ENCODE measurements at places on chromosomes 4 and X. TPM values are rescaled to one million over a fixed set of nuclear protein-coding genes. Genes with fewer than 3 reads are reported as not detected.

DNA sequence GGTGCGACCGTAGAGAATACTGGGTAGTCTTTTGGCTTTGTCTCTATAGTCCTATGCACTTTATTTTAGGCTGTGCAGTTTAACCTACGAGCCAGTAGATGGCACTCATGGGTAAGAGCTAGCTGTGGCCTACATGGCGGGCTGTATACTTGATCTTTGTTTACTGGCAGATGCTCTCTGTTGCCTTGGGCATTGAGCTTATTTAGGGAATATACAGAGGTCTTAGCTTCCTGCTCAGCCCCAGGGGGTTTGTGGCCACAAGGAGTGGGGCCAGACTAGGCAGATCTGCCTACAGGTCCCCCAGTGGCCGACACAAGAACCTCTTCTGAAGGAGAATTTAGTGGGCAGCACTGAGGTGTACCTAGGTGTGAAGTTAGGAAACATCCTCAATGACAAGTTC is 227.6 kb upstream of the HDX start:
- no peaks in the 10 kb centered on the region for H3K27me3 ChIP-seq
- DNase-seq, result peak; percentile 78
- no peak overlapping the region for H3K4me3 ChIP-seq
- no peaks in the 10 kb centered on the region for H3K36me3 ChIP-seq
- no peak overlapping the region for H3K27ac ChIP-seq
- peaks cover 22% of the 10 kb centered on the region for H3K4me1 ChIP-seq

DNA sequence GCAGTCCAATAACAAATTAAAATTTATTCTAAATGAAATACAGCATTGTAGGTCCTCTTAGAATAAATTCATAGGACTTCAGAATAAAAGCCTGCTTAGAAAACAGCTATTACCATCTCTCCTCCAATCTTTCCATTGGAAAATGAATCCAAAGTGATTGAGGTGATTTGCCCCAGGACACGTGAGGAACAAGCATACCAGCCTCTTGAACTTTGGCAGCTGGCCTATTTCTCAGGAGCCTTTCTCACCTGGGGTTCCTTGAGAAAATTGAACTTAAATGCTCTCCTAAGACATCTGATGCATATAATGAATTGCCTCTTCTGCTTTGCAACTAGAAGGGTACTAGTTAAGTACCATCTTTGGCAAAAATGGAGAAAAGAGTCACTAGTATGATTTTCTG is 13.5 kb downstream of the ARHGAP24 start:
- peak overlapping the region; percentile 91 for H3K27ac ChIP-seq
- H3K4me3 ChIP-seq, result no peak overlapping the region
- DNase-seq, result no peak
- no peaks in the 10 kb centered on the region for H3K36me3 ChIP-seq
- no peaks in the 10 kb centered on the region for H3K27me3 ChIP-seq

GRCh38 chrX:70720721-70721120 is 187.8 kb downstream of the TEX11 start:
- no peak for DNase-seq
- H3K4me1 ChIP-seq, result no peaks in the 10 kb centered on the region
- no peak overlapping the region for H3K4me3 ChIP-seq
- no peaks in the 10 kb centered on the region for H3K36me3 ChIP-seq

PPEF2 gene
- total RNA-seq, result not detected

GRCh38 chr4:174398728-174399127 is 115.0 kb downstream of the CEP44 start:
- H3K4me1 ChIP-seq, result no peaks in the 10 kb centered on the region
- H3K4me3 ChIP-seq, result no peak overlapping the region
- H3K27ac ChIP-seq, result no peak overlapping the region

POU4F2 gene
- not detected for total RNA-seq

- no peak overlapping the region for H3K4me3 ChIP-seq
- H3K4me1 ChIP-seq, result no peaks in the 10 kb centered on the region
- no peak overlapping the region for H3K27ac ChIP-seq
Observed at GRCh38 chr4:82562564-82562854, 721 bp upstream of the TMEM150C start.

DNA sequence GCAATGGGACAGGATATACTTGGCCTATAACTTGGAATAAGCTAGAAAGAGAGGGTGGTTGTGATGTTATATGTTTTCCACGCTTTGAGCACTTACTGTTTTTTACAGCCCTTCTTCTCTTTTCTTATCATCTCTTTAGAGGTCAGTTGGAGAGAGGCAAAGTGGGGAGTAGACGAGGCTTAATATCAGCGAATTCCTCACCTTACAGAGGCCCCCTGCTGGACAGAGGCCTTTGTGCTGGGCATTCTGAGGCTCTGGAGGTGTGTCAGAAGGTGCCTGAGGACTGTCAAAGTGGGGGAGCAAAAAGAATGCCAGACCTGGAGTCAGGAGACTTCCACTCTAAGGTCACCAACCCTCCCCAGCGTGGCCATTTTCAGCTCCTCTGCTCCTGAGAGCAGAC is 42.5 kb downstream of the MAMLD1 start:
- 0 out of 2 replicates have a peak overlapping the region, but pooled peaks have one; percentile 6 for H3K27ac ChIP-seq
- DNase-seq, result peak; percentile 68
- peaks cover 64% of the 10 kb centered on the region for H3K4me1 ChIP-seq
- no peaks in the 10 kb centered on the region for H3K27me3 ChIP-seq

GRCh38 chrX:131054906-131055305 is 3.2 kb upstream of the ARHGAP36 start:
- H3K4me3 ChIP-seq, result no peak overlapping the region
- no peaks in the 10 kb centered on the region for H3K36me3 ChIP-seq
- no peaks in the 10 kb centered on the region for H3K27me3 ChIP-seq
- DNase-seq, result no peak

- no peaks in the 10 kb centered on the region for H3K36me3 ChIP-seq
- H3K4me3 ChIP-seq, result no peak overlapping the region
- H3K27ac ChIP-seq, result no peak overlapping the region
- no peak for DNase-seq
- no peaks in the 10 kb centered on the region for H3K4me1 ChIP-seq
Observed at GRCh38 chr4:17038510-17039176, 140.2 kb upstream of the LDB2 start.

DNA sequence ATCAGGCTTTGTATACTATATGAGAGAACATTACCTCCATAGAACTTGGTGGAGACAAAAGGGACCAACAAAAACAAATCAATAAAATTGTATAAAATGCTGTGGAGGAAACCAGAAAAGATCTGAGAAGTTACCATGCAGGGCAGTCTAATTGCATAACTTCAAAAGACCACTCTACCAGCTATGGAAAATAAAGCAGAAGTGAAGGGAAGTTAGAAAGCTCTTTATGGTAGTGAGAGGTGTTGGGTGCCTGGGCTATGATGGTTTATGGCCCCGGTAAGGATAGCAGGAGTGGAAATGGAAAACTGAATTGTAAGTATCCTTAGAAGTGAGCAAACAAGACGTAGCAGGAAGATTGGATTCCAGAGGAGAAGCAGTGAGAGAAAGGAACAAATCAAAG is 3.1 kb downstream of the TMEM184C start:
- H3K4me3 ChIP-seq, result no peak overlapping the region
- H3K36me3 ChIP-seq, result peaks cover 27% of the 10 kb centered on the region
- H3K27ac ChIP-seq, result no peak overlapping the region

DNA sequence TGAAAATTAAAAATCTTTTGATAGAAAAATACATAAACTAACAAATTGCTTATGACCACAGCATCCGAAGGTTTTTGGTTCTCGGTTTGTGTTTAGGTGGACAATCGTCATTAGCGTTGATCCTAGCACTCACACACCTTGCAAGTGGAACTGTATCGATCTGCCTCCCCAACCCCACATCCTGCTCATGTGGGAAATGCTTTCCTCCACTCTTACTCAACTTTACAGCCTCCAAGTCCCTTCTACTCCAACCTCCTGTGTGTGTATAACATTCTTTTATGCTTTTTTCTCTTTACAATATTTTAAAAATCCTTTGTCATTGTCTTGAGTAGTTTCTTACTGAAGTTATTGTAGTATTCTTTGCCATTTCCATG is 15.6 kb upstream of the TMEM131L start:
- H3K27me3 ChIP-seq, result no peaks in the 10 kb centered on the region
- no peaks in the 10 kb centered on the region for H3K36me3 ChIP-seq
- H3K4me3 ChIP-seq, result no peak overlapping the region
- DNase-seq, result peak; percentile 37
- peaks cover 6% of the 10 kb centered on the region for H3K4me1 ChIP-seq

DNA sequence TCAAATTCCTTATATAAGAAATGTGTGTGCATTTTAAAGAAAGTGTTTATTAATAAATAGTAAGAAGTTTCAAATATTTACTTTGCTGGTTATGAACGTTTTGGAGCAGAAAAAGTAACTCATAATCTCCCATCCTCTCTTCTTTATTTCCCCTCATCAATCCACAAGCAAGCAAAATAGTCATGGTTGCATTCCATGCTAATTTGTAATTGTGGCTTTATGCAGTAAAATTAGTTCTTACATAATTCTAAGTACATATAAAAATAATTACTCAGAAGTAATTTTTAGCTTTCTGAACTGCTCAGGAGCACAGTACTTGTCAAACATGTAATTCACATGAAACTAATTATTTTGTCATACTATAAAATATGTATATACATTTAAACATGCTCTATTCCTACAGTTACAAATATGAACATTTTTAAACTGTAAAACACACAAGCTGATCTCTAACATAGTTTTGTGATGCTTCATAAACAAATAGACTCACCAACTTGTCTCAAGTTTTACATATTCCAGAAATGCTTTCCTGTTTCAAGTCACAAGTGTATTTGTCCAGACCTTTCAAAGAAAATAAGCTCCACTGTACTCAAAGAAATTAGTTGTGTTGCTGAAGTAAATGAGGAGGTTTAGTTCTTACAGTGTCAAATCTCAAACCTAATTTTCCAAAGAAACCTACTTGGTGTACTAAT is 218.9 kb downstream of the PABPC4L start:
- DNase-seq, result no peak
- H3K27me3 ChIP-seq, result no peaks in the 10 kb centered on the region
- H3K4me3 ChIP-seq, result no peak overlapping the region
- H3K4me1 ChIP-seq, result no peaks in the 10 kb centered on the region
- H3K27ac ChIP-seq, result no peak overlapping the region

DNA sequence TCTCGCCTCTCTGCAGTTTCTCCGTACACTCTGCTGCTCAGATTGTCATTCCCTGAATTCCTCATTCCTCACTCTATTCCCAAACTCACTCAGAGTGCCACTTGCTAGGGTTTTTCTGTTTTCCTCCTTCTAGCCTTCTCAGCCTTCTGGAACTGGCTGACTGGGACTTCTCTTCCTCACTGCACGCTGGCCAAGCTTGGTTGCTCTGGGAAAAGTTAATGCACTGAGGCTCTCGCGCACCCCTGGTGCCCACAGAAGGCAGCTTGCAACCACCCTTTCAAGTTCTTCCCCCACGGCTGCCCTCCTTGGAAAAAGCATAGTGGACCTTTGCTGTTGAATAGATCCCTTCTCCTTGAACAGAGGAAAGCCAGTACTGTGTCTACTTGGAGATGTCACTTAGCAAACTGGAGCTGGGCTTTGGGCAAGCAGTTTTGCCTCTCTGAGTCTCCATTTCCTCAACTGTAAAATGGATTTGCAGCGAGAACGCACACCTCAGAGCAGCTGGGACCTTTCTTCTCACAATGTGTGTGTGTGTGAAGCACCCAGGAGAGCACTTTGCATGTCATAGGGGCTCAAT is 6.0 kb upstream of the CCKAR start:
- no peaks in the 10 kb centered on the region for H3K4me1 ChIP-seq
- no peaks in the 10 kb centered on the region for H3K27me3 ChIP-seq
- H3K36me3 ChIP-seq, result no peaks in the 10 kb centered on the region
- no peak overlapping the region for H3K4me3 ChIP-seq
- peak; percentile 21 for DNase-seq

GRCh38 chrX:18075603-18076002 is 145.1 kb downstream of the BEND2 start:
- no peaks in the 10 kb centered on the region for H3K4me1 ChIP-seq
- H3K4me3 ChIP-seq, result no peak overlapping the region
- no peak overlapping the region for H3K27ac ChIP-seq
- no peak for DNase-seq
- H3K36me3 ChIP-seq, result no peaks in the 10 kb centered on the region

TLR6 gene
- total RNA-seq, result 12.4 TPM

- DNase-seq, result no peak
- H3K36me3 ChIP-seq, result no peaks in the 10 kb centered on the region
- no peaks in the 10 kb centered on the region for H3K4me1 ChIP-seq
- no peaks in the 10 kb centered on the region for H3K27me3 ChIP-seq
- no peak overlapping the region for H3K27ac ChIP-seq
- no peak overlapping the region for H3K4me3 ChIP-seq
Observed at GRCh38 chr4:151658959-151659600, 101.7 kb downstream of the GATB start.

- DNase-seq, result no peak
- H3K4me3 ChIP-seq, result no peak overlapping the region
- H3K36me3 ChIP-seq, result no peaks in the 10 kb centered on the region
- H3K27ac ChIP-seq, result no peak overlapping the region
- H3K27me3 ChIP-seq, result no peaks in the 10 kb centered on the region
Observed at GRCh38 chr4:4502694-4503311, 39.0 kb downstream of the STX18 start.
